ENCODE measurements at places on chromosomes 12 and 14.
A peak's percentile ranks its signal among the peaks of the same experiment; 100 is the strongest.

- DNase-seq = peak; percentile 66
These were observed 5.8 kb upstream of the MFAP5 start for GRCh38 chr12:8668441-8668840.

- peak; percentile 86 for DNase-seq
These were observed 24.8 kb downstream of the KLRK1 start for GRCh38 chr12:10364815-10365622.

- DNase-seq = no peak
These were observed 23.6 kb downstream of the TRHDE start for GRCh38 chr12:72295744-72296143.

- DNase-seq = peak; percentile 86
These were observed 164.9 kb downstream of the NAV3 start for GRCh38 chr12:77995436-77996167.

DNA sequence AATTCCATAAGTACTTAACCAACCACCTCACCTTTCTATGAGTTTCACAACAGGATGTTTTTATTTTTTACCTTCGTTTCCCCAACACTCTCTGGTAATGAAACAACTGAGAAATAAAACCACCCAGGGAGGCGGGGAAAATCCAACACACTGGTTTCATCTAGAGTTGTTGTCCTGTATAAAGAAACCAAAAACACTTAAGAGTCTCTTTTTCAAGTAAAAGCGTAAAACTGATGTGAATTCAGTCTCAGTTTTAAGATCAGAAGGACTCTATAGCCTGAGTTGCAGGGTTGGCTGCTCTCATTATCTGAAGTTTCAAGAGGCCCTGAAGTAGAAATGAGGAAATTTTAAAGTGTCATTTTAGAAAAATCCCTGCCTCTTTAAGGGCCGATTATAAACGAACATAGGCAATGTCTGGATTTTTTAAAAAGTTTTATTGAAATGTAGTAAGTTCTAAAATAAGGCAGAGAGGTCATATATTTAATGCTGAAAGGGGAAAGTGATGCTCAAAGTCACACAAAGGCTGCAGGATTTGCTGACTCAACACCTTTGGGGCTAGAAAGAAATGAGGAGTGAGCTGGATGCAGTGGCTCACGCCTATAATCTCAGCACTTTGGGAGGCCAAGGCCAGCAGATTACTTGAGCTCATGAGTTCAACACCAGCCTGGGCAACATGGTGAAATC is 27.2 kb downstream of the HIGD1C start:
- no peak for DNase-seq

- peak; percentile 41 for DNase-seq
These were observed 395.2 kb upstream of the DCN start for GRCh38 chr12:91577586-91578539.

- no peak for DNase-seq
These were observed 131.8 kb downstream of the PTPRR start for GRCh38 chr12:70788774-70789173.

- no peak for DNase-seq
These were observed 157.2 kb upstream of the EEA1 start for GRCh38 chr12:93086288-93086727.

GRCh38 chr12:39443929-39444209 is 949 bp upstream of the KIF21A start:
- no peak for DNase-seq

- DNase-seq = no peak
These were observed 1.4 kb upstream of the GTF2A1 start for GRCh38 chr14:81222126-81222525.

GRCh38 chr14:56144176-56144575 is 26.0 kb downstream of the PELI2 start:
- no peak for DNase-seq

- DNase-seq = peak; percentile 63
These were observed 225.5 kb downstream of the CCDC91 start for GRCh38 chr12:28415755-28416154.

- DNase-seq = no peak
These were observed 715 bp downstream of the CACNB3 start for GRCh38 chr12:48818831-48819590.

DNA sequence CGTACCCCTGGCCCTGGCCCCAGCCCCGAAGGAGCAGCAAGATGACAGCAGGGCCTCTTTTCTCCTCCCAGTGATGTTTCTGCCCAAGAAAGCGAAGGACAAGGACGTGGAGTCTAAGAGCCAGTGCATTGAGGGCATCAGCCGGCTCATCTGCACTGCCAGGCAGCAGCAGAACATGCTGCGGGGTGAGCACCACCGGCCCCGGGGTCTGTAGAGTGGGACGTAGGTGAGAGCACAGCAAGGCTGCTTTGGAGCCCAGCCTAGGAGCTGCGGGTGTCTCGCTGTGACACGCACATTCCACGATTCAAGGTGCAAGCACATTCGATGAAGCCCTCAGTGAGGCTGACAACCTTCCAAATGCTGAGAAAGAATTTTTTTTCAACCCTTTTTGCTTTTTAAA is 5.2 kb upstream of the TEX22 start:
- DNase-seq = no peak

DNA sequence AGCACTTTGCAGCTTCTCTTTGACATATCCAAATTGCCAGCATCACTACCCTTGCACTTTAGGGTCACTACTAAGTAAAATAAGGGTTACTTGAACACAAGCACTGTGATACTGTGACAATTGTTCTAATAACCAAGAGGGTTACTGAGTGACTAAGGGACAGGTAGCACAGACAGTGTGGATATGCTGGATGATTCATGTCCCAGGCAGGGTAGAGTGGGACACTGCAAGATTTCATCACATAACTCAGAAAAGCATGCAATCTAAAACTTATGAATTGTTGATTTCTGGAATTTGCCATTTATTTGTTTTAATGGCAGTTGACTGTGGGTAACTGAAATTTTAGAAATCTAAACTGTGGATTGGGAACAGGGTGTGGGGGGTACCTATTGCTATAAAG is 218.8 kb downstream of the KITLG start:
- no peak for DNase-seq

DNA sequence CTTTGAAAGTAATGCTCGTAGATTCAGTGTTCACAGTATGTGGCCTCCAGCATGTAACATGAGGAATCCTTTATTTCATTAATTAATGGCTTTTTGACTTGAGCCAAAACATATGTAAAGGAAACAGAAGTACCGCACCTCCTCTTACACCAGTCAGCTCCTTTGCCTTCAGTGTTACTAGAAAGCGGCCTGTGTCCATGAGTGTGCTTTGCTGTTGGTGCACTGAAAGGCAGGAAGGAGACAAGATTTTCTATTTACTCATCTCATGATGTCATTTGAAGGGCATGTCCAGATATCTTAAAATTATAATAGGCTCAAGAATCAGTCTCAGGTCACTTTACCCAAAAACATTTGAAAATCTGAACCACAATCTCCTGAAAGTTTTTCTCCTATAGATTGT is 9.9 kb upstream of the CCT2 start:
- no peak for DNase-seq

DNA sequence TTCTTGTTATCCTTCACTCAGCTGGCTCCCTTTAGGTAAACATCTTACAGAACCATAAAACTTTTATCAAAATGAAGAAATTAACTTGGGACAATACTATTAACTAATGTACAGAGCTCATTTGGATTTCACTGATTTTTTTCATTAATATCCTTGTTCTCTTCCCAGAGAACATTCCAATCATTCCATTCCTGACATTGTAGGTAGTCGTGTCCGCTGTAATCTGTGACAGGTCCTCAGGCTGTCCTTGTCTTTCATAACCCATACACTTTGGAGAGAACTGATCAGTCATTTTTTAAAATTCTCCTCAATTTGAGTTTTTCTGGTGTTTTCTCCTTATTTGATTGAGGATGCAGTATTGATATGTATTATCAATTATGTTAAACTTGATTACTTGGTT is 916.8 kb downstream of the GALC start:
- no peak for DNase-seq

DNA sequence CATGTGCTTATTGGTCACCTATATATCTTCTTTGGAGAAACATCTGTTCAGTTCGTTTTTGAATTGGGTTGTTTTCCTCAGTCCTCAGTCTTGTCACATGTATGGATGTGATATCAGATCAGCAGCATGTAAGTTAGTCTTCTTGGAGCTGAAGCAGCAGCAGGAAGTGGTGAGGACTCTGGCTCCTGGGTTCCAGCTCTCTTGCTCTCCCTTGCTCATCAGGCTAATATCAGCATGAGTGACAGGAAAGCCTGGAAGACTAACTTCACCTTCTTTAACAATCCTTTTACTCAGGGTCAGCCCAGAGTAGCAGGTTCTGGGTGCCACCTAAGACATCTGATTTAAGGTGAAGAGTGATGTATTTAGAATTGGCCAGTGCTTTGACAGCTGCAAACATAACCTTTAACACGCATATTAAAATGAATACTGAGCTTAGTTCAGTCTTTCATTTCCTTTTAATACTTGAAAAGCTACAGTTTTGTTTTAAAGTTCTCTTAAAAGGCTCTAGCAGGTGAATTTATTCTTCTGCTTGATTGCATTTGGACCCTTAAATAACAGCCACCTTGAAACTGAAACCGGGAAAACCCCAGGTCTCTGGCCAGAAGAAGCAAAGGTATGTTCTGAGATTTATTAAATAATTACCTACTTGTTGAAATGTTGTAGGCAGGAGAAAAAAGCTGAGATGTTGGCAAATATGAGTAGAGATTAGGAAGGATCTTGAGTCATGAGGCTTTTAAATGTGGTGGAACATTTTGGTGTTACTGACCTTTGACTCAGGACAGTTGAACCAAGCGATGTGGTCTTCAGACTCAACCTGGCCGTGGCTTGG is 54.3 kb downstream of the DRAM1 start:
- DNase-seq = no peak

DNA sequence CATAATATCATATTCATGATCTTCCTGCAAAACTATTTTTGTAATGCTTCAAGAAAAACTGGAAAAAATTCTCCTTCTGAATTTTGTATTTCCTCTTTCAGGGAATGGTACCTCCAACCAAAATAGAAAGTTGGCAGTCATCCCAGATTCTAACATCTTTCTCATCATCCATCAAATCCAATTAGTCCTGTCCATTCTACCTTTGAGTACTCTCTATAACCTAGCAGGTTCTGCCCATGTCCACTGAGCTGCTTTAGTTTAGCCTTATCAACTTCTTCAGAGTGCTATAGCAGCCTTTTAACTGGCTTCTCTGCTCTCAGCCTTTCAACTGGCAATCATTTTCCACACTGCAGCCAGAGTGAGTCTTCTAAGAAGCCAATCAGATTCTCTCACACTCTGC is 236.2 kb downstream of the AKAP6 start:
- DNase-seq = peak; percentile 29

- DNase-seq = no peak
These were observed 41.5 kb downstream of the IFT81 start for GRCh38 chr12:110165540-110166159.

GRCh38 chr12:123497065-123497464 is 36.5 kb downstream of the RILPL1 start:
- no peak for DNase-seq

GRCh38 chr14:64844969-64845536 is 34.7 kb downstream of the SPTB start:
- no peak for DNase-seq

- peak; percentile 85 for DNase-seq
These were observed 67.2 kb downstream of the GNS start for GRCh38 chr12:64691795-64692583.
